ENCODE measurements at places on chromosomes 3 and 15. TPM values are rescaled to one million over a fixed set of nuclear protein-coding genes. Genes with fewer than 3 reads are reported as not detected.

The RAB5A gene
- total RNA-seq, result 54.9 TPM

The CLDN18 gene
- 0.11 TPM for total RNA-seq

- no peak for DNase-seq
Observed at GRCh38 chr15:48440084-48440483, 108.9 kb downstream of the DUT start.

GRCh38 chr15:44620081-44620480 lies 43.4 kb downstream of the SPG11 start:
- DNase-seq, result no peak

GRCh38 chr3:36166477-36166876 lies 213.8 kb upstream of the STAC start:
- DNase-seq, result no peak
